ENCODE measurements at places on chromosomes 7 and 10.

GRCh38 chr10:15068802-15069201 lies 19.8 kb downstream of the ACBD7 start:
- no peak for DNase-seq

DNA sequence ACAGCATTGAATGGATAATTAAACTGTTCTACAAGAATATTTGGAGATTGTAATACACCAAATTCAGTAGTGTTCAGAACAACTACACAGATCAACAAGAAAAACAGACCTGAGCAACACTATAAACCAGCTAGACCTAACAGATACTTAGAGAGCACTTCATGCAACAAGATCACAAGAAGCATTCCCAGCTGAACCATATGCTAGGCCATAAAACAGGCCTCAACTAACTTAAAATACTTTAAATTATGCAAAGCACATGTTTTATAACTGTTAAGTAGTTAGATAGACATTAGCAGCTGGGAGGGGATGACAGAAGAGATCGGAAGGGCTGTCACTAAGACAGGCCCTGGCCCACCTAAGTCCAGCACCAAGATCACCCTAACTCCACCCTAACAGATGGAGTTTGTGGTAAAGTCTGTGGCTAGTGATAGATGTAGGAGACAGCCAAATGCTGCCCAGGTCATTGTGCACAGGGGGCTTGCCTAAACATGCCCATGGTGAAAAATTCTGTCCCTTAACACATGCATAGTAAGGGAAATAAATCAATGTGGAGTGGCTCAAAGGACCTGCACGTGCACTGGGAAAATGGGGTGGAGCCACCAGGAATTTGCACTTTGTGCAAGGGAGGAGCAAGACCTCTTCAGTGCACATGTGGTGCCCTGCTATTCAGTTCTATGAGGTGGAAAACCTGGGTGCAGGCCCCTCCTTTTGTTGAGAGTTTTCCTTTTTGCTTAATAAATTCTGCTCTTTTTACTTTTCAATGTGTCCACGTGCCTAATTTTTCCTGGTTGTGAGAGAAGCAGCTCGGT lies 567.8 kb upstream of the NRG3 start:
- DNase-seq = no peak

DNA sequence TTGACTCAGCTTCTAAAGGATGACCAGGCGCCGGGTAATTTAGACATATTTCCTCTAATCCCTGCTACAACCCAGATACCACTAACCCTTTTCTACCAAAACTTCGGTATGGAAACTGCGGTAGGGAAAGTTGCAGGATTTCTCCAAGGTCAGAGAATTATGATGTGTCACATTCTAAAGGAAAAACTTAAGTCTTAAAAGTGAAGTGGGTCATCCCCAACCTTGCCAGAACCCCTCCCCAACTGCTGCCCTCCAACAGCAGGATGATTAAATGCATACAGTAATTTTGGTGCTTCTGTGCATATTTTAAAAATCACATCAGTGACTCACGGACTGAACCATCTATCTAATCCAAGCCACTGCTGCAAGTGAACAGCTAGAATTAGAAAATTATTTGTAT lies 52.7 kb downstream of the GRB10 start:
- DNase-seq = no peak

GRCh38 chr10:79239275-79239779 lies 107.9 kb upstream of the PPIF start:
- no peak for DNase-seq

- no peak for DNase-seq
Measured at GRCh38 chr10:15563246-15563645, 156.5 kb downstream of the ITGA8 start.

GRCh38 chr7:12102527-12102926 lies 108.6 kb upstream of the TMEM106B start:
- no peak for DNase-seq

DNA sequence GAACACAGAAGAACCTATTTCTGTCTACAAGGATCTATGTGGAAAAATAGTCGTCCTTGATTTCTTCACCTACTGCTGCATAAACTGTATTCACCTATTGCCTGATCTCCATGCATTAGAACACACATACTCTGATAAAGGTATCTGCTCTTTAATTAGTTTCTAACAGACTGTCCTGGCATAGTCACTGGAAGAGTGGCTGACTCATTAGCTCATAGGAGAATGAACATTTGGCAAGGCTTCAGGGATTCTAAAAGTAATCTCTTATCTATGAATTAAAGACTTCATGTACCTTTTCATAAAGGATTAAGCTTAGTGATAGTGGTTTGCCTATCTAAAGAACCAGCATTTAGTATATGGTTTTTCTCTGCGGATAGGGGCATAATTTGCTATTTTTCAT lies 4.1 kb downstream of the NHLRC2 start:
- no peak for DNase-seq

- no peak for DNase-seq
Measured at GRCh38 chr10:69071610-69072009, 16.3 kb upstream of the SRGN start.

- DNase-seq = no peak
Measured at GRCh38 chr10:95408148-95408960, 117.6 kb upstream of the PDLIM1 start.

DNA sequence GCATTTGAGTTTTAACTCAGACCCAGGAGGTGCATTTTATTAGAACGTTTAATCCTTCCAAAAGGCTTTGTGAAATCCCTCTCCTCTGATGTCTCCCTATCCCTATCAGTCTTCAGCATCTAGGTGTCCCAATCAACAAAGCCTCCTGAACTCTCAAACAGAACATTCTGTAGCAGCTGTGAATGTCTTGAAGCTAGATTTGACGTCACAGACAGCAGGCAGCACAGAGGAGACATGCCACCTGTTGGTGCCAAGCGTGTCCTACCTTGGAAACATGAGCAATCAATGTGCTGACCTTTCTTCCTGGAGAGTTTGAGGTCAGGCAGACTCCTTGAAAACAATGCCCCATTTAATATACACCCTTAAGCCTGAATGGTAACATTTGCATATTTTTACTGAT lies 125.5 kb downstream of the RNLS start:
- DNase-seq = no peak

GRCh38 chr10:116985611-116986010 lies 19.4 kb downstream of the SHTN1 start:
- no peak for DNase-seq

DNA sequence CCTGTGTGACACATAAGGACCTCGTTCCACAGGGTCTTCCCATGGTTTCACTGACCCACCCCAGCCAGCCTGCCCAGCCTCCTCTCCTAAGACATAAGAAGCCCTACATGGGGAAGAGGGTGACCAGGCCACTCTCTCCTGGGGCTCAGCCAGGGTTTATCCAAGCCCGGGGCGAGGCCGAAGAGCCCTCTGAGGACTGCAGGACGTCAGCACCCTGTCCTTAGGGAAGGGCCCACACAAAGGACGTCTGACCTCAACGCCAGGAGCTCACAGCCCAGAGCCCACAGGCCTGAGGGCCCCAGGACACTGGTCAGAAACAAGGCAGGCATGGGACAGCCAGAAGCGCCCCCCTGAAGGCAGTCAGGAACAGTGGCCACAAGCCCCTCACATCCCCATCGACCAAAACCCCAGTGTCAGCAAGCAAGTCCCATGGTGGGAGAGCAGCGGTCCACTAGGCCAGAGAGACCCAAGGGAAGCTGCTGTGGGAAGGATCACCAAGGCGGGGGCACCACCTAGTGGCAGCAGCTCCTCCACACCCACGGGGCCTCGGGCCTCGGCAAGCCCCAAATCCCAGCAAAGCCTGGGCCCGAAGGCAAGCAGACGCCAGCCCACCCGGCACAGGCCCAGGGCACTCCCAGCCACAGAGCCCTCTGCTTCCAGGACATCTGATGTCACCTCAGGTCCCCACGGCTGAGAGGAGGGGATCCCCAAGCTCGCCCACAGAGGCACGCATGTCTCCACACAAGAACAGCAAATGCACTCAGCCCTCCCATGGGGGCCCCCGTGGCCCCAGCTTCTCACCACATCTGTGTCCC lies 23.4 kb downstream of the MAD1L1 start:
- peak; percentile 28 for DNase-seq

GRCh38 chr10:88791924-88792323 lies 10.6 kb upstream of the LIPM start:
- no peak for DNase-seq

DNA sequence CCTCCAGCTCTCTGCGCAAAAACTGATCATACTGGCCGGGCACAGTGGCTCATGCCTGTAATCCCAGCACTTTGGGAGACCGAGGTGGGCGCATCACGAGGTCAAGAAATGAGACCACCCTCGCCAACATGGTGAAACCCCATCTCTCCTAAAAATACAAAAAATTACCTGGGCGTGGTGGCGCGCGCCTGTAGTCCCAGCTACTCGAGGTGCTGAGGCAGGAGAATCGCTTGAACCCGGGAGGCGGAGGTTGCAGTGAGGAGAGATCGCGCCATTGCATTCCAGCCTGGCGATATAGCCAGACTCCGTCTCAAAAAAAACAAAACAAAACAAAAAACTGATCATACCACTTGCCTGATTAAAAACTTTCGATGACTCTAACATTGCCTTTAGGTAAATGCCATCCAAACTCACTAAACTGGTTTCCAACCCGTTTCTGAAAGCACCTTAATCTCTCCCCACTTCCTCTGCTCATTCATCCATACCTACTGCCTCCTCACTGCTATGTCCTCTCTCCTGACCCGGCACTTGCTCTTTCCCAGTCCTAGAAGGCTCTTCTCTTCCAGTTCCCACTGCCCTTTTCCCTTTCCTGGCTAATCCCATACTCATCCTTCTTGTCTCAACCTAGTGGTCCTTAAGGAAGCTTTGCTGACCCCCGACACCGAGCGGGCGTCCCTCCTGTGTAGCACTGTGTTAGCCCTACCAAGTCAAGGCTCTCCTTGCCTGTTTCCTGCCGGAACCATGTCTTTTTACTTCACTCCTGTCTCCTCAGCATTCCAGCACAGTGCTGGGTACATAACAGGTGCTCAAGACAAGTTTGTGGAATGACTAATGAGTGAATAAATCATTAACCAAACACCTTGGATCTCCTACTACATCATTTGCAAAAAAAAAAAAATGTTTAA lies 686 bp upstream of the MIOS start:
- no peak for DNase-seq

GRCh38 chr7:24462984-24463383 lies 110.3 kb upstream of the PALS2 start:
- DNase-seq = no peak

- DNase-seq = no peak
Measured at GRCh38 chr7:157476201-157476600, 139.4 kb downstream of the DNAJB6 start.

DNA sequence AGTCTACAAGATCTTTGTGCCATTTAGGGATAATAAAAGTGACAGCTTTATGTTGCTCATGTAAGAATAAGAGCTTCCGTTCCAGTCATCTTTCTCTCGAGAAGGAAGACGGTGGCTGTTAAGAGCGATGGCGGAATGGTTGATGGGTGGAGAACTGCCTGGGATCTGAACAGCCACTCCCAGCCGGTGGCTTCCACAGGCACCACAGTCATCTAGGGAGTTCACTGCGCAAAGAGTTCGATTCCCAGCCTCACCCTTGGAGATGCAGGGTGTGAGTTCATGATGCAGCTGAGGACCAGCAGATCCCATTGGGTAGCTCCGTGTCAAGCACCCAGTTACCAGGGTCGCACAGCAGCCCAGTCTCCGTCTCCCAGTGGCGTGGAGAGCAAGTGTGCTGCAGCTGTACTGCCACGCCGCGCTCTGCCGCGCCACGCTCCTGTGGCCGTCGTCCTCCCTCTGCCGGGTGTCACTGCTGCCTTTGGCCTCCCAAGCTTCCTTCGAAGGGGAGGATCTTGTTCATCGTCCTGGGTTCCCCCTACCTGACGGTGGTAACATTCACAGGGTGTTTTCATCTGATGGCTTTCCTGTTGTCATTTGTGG lies 7.8 kb downstream of the SUN1 start:
- no peak for DNase-seq

DNA sequence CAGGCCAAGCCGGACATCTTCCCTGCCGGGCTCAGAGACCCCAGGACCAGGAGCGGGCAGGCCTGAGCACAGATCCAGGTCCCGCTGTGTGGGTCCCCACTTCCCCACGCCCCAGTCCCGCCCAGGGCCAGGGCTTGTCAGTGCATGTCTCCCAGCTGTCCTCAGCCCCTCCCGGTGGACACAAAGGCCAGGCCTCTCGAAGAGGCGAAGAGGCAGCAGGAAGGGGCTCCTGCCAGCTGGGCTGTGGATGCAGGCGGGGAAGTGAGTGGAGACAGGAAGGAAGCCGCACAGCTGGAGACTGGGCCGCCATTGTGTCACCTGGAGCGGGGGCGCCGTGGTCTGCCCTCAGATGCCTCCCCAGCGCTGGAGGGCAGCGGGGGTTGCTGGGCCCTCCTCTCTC lies 4.8 kb downstream of the GRIFIN start:
- DNase-seq = no peak

GRCh38 chr10:105594296-105594695 lies 953.2 kb downstream of the SORCS3 start:
- no peak for DNase-seq

- DNase-seq = no peak
Measured at GRCh38 chr7:141715018-141715417, 6.9 kb downstream of the WEE2 start.

DNA sequence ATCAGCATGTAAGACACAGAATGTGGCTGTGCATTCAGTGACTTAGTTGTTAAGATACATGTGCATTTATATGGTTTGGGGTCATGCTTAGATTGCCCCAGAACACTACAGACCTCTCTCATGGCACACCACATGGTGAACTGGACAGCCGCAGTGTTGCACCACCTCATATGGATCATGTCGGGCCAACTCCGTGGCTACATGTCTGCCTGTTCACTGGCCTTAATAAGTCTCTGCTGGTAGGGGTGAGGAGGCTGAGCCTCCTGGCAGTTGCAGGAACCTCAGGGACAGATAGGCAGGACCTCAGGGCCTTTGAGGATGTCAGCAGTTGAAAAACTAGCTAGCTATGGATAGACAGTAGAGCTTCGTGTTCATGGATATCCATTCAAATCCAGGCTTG lies 751.0 kb downstream of the GRID1 start:
- no peak for DNase-seq

DNA sequence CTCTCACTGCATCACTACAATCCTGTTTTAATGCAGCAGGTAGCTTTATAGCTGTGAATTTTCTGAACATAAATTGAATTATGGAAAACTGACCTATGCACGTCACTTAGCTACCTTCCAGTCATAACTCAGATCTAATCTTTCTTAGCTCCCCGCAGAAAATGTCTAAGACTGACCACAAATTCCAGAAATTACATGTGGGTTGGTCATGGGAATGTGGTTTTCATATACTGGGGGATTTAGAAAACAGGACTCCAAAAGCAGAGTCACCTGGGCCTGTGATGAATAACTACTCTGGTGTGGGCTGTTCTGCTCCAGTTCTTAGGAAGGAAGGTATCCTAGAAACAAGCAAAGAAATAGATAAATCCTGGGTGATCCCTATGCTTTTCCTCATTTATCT lies 178.4 kb upstream of the LRRTM3 start:
- DNase-seq = no peak

DNA sequence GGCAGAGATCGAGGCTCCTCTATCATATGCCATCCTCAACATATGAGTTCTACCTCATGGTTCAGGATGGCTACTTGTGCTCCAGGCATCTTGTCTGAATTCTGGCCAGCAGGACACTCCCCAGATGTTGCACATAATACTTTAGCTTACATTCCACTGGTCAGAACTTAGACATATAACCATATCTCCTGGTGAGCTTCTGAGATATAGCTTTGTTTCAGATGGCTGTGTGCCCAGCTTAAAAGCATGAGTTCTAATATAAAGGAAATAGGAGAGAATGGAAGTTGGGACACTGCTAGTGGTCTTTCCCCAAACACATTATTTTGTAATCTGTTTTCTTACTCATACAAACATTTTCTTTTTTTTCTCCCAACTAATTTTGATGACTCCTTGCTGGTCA lies 50.8 kb upstream of the IFRD1 start:
- no peak for DNase-seq
